H9 (cell line): ENCODE measurements at places on chromosomes 2 and 18. TPM values are rescaled to one million over a fixed set of nuclear protein-coding genes. Genes with fewer than 3 reads are reported as not detected.

DNA sequence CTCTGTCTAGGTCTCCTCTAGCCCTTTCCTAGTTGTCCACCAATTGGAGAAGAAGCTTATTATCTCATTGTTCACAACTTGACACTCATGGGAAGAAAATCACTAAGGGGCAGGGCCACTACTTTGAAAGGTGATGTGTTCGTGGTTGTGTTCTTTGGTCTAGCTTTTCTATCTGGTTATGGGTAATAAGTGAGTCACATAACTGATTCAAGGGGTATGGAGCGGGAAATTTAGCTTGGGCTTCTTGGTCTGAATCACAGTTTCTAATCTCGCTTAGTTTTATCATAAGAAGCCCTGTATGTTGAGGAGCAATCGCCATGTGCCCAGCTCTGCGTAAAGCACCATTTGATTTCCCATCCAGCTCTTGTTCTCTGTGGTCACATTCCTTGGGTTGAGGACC, 18.7 kb upstream of the DYTN start:
- H3K27me3 ChIP-seq: no peaks in the 10 kb centered on the region
- H3K36me3 ChIP-seq: no peaks in the 10 kb centered on the region
- no peak for DNase-seq
- no peaks in the 10 kb centered on the region for H3K4me1 ChIP-seq
- H3K4me3 ChIP-seq: no peak overlapping the region

DNA sequence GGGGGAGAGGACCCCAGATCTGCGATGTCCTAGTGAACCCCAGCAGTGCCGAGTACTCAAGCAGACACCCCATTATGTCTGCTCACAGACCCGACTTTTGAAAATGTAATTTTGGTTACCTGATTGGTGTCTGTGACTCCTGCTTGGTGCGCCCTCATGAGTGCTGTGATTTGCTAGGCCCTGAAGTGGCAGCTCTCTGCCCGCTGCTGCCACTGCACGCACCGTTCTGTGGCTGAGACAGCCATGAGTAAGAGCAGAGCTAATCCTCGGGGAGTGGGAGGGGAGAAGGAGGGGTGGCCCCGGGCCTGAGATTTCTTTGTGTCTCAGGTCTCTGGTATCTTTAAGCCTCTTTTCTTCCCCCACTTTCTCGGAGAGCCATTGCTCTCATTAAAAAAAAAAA, 18.2 kb downstream of the FHOD3 start:
- no peaks in the 10 kb centered on the region for H3K4me1 ChIP-seq
- peaks cover 16% of the 10 kb centered on the region for H3K36me3 ChIP-seq
- peak; percentile 19 for DNase-seq
- no peak overlapping the region for H3K4me3 ChIP-seq

- no peak overlapping the region for H3K4me3 ChIP-seq
- H3K4me1 ChIP-seq: no peaks in the 10 kb centered on the region
- DNase-seq: no peak
- no peaks in the 10 kb centered on the region for H3K27me3 ChIP-seq
- H3K27ac ChIP-seq: no peak overlapping the region
Observed at GRCh38 chr2:9805435-9806297, 37.6 kb upstream of the TAF1B start.

DNA sequence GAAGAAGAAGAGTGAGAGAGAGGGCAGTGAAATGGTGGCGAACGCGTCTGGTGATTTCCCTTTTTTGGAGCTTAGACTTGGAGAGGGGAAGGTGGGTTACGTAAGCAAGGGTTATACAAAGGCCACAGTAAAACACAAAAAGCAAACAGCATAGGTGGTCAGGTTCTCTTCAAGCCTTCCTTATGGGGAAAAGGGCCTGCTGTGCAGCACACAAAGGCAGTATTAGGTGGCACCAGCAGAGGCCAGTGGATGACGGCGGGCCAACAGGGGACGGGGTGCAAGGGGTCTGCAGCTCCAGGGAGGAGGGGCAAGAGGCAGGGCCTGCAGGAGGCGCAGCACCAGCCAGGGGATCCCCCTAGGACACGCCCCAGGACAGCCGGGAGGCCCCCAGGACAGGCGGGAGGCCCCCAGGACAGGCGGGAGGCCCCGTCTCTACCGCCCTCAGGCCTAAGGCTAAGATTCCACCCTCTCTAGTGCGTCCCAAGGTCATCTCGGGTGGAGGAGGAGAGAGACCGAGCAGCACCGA, 32.6 kb upstream of the NPC1 start:
- H3K4me3 ChIP-seq: peak overlapping the region; percentile 68
- no peak overlapping the region for H3K27ac ChIP-seq
- H3K4me1 ChIP-seq: no peaks in the 10 kb centered on the region; the same call in 1 of the 2 replicates
- peaks cover 7% of the 10 kb centered on the region; the same call in 1 of the 2 replicates for H3K27me3 ChIP-seq
- no peaks in the 10 kb centered on the region for H3K36me3 ChIP-seq

GRCh38 chr2:156752042-156752441, 315.9 kb downstream of the GPD2 start:
- H3K27ac ChIP-seq: no peak overlapping the region
- DNase-seq: no peak
- no peaks in the 10 kb centered on the region for H3K27me3 ChIP-seq
- 0 out of 2 replicates have a peak, but pooled peaks cover 2% of the 10 kb centered on the region for H3K4me1 ChIP-seq

COL3A1 gene
- total RNA-seq: not detected in 2 replicates

RTP5 gene
- total RNA-seq: not detected in 2 replicates

ALLC gene
- total RNA-seq: not detected in 2 replicates

CELF4 gene
- total RNA-seq: 1.1 and 1.5 TPM in 2 replicates
